CD4-positive, alpha-beta T cell treated with Interleukin-2 at 100 ng/mL for 4 hours (primary cell): ENCODE measurements at places on chromosomes 5 and 9.

DNA sequence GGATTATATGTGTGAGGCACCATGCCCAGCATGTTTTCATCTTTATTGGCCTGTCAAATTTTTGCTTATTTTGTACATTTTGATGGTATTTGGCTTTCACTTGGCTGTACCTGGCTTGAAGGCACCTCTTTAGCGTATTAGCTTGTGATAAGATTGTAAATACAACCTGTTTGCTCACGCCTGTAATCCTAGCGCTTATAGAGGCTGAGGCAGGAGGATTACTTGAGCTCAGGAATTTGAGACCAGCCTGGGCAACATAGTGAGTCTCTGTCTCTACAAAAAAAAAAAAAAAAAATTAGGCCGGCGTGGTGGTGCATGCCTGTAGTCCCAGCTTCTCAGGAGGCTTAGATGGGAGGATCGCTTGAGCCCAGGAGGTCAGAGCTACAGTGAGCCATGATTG is 11.3 kb downstream of the SEC24A start:
- DNase-seq: no peak

- DNase-seq: no peak
Measured at GRCh38 chr9:89922099-89922498, 317.3 kb downstream of the GADD45G start.

GRCh38 chr5:137036640-137037039 is 462.5 kb downstream of the SPOCK1 start:
- DNase-seq: no peak

DNA sequence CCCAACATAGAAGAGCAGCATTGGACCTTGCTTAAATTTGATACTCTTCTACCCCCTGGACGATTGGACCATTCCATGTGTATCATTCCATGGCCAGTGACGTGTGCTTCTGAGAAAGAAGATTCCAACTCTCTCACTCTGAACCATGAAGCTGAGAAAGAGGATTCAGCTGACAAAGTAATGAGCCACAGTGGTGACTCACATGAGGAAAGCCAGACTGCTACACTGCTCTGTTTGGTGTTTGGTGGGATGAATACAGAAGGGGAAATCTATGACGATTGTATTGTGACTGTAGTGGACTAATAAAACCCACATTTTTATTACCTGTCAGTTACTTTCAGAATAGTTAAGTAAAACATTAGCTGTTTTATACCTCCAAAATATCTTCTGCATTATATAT is 7.5 kb downstream of the HSPA5 start:
- no peak for DNase-seq

GRCh38 chr9:211557-211956 is 3.1 kb upstream of the DOCK8 start:
- no peak for DNase-seq

DNA sequence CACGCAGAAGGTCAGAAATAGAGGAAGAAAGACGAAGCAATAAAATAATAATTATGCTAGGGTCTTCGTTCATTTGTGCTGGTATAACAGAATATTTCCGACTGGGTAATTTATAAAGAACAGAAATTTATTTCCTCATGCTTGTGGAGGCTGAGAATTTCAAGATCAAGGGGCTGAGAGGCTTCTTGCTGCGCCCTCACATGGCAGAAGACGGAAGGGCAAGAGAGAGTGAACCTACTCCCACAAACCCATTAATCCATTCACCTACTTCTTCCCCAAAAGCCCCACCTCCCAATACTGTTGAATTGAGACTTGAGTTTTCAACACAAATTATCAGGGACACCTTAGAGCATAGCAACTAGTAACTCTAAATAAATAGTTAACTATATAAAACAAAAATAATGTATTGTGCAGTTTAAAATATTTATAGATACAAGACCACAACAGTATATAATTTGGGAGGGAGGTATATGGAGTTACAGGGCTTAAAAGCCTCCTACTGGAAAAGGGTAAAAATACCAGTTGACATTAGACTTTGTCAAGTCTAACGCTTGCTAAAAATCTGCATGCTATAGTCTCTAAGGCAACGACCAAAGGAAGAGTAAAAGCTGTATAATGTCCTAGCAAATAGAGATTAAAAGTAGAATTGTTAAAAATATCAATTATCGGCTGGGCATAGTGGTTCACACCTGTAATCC is 40.3 kb upstream of the NAA35 start:
- peak; percentile 44 for DNase-seq

- no peak for DNase-seq
Measured at GRCh38 chr9:90611568-90611967, 31.1 kb downstream of the DIRAS2 start.

DNA sequence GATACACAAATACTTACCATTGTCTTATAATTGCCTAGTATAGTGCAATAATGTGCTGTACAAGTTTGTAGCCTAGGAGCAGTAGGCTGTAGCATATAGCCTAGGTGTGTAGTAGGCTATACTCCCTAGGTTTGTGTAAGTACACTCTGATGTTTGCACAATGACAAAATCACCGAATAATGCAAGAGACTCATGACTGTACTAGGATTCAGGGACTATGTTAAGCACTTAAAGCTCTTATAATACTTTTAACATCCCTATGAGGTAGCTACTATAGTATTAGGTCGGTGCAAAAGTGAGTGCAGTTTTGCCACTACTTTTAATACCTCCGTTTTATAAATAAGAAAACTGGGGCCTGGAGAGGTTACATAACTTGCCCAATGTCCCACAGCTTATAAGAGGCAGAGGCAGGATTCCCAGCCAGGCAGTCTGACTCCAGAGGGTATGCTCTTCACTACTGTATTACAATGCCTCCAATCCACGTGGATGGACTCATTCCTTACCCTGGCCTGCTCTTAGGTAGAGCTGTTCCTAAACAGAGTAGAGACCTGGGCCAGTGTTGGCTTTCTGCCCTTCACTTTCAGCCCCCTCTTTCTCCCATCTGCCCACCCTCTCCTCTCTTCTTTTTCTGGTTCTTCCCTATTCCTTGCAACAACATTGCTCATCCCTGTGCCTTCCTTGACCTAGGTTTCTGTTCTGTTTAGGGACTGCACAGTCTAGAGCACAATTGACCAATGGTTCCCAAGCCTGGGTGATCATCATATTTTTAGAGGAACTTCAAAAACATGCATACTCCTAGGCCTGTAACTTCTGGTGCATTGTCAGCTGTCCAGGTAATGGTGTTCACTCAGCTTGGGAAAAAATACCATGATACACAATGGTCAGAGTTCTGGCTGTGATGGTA is 114.0 kb downstream of the CARTPT start:
- no peak for DNase-seq

- no peak for DNase-seq
Measured at GRCh38 chr5:118070041-118070440, 918.3 kb downstream of the DTWD2 start.

- no peak for DNase-seq
Measured at GRCh38 chr9:86829496-86830046, 117.7 kb downstream of the GAS1 start.

DNA sequence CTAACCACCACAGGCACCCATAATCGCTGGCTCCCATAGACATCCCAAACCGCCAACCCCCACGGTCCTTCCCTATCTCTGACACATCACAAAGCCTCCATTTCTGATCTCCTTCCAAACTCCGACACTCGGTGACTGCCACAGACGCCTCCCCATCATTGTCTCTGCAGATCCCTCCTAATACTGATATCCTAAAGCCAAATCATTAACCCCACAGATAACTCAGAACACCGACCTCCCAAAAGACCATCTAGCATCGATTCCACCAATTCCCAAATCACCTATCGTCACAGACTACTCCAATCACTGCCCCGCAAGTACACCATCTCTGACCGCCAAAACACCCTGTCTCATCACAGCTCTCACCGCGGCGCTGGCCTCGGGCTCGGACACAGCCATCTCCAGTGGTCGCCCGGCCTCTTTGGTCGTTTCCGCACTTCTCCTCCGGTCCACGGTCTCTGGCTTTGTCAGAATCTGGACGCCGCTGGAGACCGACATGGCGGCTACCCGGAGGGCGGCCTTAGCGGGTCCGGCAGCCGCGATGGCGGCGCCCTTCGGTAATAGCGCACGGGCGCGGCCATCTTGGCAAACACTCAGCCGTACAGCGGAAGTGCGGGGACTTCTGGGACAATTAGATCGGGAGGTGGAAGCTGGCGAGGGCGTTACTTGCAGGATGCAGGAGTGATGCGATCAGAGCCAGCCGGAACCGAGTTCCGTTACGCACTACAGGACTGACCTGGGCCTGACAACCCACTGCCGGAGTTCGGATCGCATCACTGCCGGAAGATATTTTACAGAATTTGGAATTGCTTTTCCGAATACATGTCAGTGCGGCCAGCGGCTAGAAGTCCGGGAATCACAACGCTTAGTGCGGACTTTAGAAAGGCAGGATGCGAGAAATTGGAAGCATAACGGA is at the start of gene ZFP37:
TSS of gene ZFP37 (minus strand) at position 534 of the 916 bp plus-strand sequence. CDS start at position 498, 36 bp downstream.
- DNase-seq: peak; percentile 74

DNA sequence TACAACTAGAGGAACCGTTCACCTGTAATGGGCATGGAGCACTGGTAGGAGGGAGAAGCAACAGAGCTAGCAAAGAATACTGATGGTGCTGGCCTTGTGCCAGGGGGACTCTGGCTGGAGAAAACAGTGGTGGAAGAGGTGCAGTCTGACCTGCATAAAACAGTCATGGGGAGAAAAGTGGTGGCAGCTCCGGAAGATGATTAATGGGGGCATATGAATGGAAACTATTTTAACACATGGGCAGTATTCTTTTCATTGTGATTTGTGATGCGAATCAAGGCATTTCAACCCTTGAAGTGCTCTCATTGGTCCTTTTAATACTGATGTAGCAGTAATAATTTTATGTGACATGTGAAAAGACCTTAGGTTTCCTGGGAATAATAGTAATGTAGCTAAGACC is 219.6 kb downstream of the ADAMTS6 start:
- no peak for DNase-seq

DNA sequence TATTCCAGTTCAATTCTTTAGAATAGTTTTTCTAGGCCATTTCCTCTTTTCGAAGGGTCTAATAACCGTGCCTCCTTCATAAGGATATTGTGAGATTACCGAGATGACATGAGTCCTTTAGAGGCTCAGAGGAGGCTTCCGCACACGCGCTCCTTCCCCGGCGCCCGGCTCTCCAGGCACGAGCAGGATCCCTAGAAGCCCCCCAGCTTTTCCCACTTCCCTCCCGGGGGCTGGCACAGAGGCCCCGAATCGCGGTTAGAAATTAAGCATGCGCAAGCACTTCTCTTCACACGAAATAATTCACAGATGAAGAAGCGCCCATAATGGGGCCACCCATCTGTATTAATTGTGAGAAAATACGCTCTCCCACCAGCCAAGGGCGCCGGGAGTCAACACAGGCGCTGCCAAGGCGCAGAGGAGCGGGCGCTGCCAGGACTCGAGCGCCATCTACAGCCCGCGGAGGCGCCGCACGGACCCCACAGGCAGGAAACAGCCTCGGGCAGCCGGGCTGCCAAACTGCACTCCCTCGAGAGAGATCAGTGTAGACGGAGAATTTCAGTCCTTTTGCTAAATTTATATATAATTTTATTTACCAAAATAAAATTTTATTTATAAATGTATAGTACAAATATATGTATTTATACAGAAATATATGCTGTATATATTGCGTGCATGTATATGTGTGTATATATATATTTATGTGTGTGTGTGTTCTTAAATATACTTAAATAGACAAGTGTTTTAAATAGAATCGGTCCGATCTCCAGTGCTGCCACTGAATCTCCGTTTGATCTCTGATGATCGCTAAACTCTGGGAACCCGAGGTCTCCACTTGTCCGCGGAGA is 258.1 kb upstream of the NFIL3 start:
- peak; percentile 44 for DNase-seq

GRCh38 chr9:297104-297972 is 82.7 kb downstream of the DOCK8 start:
- peak; percentile 47 for DNase-seq

DNA sequence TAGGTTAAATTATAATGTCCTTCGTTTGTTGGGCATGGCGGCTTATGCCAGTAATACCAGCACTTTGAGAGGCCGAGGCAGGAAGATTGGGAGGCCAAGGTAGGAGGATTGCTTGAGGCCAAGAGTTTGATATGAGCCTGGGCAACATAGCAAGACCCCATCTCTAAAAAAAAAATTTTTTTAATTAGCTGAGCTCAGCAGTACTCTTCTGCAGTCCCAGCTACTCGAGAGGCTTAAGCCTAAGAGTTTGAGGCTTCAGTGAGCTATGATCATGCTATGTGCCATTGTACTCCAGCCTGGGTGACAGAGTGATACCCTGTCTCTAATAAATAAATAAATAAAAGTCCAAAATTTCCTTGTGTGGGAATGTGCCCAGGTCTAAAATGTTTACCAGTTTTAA is 9.1 kb upstream of the MSANTD3 start:
- no peak for DNase-seq

DNA sequence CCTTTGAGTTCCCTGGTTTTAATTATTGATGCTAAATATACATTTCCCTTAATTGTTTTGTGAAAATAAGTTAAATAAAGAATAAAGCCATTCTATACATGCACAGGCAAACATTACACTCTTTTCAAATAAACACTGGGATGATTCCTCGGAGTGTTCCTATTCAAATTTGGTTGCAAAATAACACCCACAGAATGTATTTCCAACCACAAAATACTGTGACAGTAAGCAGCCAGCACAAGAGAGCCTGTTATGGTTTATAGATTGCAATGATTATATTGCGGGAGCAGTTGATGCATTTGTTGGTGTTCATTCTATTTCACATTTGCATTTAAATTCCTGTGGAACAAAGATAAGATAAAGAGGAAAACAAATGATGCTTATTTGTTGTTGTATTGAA is 632.6 kb upstream of the WWC1 start:
- DNase-seq: no peak

DNA sequence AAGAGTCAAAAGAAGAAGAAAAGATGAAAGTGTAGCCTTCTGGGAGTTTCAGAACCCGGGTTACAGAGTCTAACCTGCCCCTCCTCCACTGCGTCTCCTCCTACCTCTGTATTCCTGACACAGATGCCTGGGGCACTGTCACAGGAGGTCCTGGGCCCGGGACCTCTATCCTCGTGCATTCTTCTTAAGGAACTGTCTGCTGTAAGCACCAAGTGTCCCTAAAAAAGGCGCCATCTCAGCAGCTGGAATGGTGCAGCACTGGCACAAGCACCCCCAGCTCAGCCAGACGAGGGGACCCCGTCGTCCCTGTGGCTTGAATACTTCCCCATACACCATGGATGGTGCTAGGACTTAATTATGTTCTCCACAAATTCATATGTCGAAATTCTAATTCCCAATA is 35.8 kb upstream of the MVB12B start:
- DNase-seq: no peak

DNA sequence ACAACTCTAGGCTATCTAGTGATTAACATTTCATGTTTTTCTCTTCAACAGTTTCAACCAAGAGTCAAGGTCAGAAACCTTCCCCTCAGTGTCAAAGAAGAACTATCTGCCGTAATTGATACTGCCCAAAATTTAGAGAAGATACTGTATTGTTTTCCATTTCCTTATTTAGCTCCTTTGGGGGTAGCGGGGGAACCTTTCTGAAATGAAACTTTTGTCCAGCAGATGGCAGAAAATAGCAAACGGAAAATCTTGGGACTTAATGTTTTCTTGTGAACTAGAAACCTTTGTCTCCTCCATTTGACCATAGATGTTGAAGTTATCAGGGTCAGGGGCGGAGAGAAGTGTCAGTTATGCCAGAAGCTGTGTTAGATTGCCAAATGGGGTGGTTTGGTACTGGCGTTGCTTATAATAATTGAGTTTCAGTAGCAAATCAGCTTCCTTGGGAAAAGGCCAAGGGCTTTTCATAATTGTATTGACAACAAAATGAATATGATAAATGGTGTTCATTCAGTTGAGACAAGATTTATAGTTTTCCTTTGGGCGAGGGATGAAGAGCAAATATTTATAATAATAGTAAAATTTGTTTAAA is 101.7 kb upstream of the TLX3 start:
- DNase-seq: peak; percentile 42
